ENCODE measurements at places on chromosomes 7 and 10.

GRCh38 chr7:84154991-84155781 lies 39.4 kb downstream of the SEMA3A start:
- DNase-seq = no peak

DNA sequence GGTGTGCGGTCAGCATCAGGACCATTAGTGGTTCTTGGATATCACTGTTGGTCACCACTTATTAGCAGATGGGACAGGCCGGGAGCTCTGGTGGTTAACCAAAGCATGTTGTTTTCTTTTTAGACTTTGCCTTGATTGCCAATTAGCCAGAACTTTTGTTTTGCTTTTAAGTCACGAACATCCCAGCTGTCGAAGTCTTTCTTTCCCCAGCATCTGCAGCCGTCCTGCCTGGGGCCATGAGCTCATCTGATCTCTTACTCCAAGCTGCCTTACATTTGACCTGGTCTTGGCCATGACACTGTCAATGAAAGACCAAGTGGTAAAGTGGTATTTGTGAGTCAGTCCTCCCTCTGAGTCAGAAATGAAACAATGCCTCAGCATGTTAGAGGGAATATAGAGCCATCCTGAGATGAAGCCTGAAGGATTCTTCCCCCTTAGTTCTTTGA lies 53.9 kb upstream of the CREB5 start:
- peak; percentile 82 for DNase-seq

- peak; percentile 53 for DNase-seq
These were observed 1.1 kb downstream of the VWC2 start for GRCh38 chr7:49774459-49775064.

- no peak for DNase-seq
These were observed 163.6 kb downstream of the NEURL1 start for GRCh38 chr10:103657061-103657591.

DNA sequence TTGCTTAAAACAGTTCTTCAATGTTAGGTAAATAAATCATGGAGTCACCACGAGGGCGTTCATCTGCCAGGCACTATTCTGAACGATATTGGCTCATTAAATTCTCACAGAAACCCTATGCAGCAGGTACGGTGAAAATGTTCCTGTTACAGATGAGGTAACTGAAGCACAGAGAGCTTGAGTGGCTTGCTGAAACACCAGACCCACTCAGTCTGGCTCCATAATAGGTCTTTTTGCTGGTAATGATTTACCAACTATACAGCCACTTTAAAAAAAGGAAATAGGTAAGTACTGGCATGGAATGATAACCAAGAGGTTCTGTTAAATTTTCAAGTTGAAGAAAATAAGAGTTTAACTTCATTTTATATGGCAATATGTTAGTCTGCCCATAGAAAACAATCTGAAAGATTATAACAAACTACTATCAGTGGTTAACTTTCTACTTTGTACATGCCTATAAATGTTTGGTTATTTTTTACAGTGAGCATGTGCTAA lies 1.3 kb upstream of the TM9SF3 start:
- peak; percentile 86 for DNase-seq

DNA sequence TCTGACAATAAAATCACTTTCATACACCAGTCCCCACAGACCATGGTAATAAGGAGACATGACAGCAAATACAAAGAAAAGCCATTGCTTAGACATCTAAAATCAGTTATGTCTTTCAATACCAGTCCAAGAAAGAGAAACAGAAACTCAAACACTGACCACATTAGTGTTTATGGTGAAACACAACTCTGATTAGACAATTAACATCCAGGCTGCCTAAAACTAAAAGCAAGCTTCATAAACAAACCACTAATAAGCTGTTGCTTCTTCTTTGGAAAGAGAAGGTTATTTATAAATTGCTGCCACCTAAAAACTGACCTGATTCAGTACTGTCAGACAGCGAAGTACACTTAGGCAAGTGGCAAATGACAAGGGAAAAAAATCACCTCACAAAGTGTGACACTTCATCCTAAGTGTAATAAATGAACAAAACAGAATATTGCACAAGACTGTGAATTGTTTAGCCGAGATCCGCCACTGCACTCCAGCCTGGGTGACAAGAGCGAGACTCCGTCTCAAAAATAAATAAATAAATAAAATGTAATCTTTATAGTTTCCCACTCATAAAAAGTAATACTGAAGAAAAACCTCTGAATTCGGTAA lies 277.4 kb downstream of the PARD3 start:
- DNase-seq = no peak

DNA sequence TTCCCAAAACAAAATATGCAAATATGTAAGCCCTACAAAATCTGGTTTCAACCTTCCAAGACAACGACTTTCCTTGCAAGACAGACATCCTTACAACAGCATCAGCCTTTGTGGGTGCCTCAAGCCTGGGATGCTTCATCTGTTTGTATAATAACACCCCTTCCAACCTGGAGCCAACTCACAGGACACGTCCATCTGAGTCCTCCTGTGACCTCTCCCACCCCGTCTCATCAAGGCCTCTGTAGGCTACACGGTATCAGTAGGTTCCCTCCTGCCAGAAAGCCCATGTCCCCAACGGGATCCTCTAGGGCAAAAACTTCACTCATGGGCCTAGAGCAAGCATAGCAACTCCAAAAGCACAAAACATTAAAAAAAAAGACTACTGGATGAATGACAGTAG lies 173.2 kb downstream of the TNS3 start:
- DNase-seq = no peak

DNA sequence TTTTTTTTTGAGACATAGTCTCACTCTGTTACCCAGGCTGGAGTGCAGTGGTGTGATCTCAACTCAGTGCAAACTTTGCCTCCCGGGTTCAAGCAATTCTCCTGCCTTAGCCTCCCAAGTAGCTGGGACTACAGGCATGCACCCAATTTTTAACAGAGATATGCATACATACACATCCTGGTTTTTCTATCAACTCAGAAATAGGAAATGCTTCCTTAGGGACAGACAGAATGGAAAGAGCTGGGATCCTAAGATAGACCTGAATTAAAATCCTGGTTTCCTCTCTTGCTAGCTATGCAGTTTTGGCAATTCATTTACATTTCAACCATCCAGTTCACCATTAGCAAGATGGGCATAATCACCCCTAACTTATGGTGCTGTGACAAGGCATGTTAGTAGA lies 347.5 kb downstream of the GPAM start:
- no peak for DNase-seq

GRCh38 chr10:34505338-34505737 lies 309.8 kb downstream of the PARD3 start:
- DNase-seq = no peak

GRCh38 chr10:66852811-66853210 lies 73.0 kb upstream of the LRRTM3 start:
- no peak for DNase-seq

GRCh38 chr10:45155784-45156183 lies 155.1 kb downstream of the ZNF22 start:
- no peak for DNase-seq

- no peak for DNase-seq
These were observed 4.7 kb upstream of the KLHDC10 start for GRCh38 chr7:130065500-130066152.

GRCh38 chr10:61389887-61390286 lies 63.3 kb downstream of the TMEM26 start:
- DNase-seq = peak; percentile 39

DNA sequence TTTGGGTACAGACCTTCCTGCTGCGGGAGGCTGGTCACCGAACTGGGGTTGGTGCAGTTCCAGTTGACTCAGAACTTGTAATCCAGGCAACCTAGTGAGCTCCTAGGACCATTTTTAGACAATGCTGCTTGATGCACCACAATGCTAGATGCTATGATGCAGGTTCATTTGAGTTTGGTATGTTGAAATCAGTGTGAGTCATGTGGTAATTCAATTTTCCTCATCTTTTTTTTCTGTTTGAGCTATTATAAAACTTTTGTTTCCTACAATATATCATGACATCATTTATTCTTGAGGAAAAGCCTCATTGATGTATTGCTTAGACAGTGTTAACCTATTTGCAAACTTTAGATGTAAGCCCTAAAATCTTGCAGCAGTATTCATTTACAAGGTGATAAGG lies 40.9 kb upstream of the MTPN start:
- no peak for DNase-seq

DNA sequence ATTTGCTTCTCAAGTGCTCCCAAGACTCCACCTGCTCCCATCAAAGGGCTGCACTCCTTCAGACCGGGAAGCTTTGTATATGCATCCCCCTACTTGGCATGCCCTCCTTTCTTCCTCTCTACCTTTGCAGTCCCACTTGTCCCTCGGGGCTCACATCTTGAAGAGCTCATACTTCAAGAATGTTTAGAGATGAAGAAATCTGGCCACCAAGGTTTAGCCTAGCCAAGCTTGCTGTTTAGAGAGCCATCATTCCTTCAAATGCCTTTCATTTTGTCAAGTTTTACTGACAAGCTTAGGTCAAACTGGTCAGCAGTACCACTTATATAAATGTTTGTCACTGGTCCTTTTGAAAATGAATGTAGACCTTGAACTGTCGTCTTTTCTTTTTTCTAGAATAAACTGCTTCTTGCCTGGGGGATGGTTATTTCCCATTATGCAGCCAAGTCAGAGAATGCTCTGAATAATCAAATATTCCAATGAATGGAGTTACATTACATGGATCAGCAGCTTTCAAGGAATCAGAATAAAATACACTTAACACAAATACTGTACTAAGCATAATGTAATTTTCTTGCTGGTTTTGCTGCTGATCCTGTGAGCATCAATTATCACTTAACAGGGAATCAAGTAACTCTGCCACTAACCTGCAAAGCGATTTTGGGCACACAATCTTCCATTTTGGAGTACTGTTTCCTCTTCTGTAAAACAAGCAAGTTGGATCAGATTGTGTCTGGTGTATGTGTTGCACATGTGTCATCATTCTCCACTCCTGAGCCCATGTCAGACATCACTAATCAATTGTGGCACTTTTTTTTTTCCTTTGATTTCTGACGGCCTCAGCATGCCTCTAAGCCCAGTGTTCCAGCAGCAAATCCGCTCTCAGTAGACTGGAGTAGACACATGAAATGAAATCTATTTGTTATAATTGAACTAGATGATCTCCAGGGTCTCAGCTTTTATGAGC lies 357.9 kb downstream of the PTEN start:
- DNase-seq = no peak

DNA sequence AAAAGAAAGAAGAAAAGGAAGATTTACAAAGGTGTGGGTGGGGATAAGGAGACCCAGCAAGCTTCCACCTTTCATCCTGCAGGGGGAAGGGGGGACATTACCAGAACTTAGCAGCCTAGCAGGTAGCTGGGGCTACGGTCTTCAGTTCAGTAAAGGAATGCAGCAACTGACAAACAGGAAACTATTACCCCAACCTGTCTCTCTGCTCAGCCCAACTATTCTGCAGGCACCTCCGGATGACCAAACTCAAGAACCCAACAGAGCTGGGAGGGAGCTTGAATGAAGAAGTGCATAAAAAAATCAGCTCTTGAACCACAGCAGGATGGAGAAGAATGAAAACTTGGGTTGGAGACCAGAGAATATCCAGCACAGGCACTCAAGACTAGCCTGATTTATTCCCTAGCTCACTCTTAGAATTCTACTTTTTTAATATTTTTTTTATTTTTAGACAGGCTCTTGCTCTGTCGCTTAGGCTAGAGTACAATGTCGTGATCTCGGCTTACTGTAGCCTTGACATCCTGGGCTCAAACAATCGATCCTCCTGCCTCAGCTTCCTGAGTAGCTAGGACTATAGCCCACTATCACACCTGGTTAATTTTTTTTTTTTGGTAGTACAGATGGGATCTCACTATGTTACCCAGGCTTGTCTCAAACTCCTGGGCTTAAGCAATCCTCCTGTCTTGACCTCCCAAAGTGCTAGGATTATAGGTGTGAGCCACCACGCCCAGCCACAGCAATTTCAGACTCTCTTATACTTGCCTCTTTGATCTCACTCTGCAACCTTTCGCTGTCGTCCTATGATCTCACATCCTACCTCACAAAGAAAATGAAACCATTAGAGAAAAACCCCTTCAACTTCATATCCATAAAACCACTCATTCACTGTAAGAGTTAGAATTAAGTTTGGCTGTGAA lies 18.5 kb upstream of the C10orf67 start:
- no peak for DNase-seq

- peak; percentile 72 for DNase-seq
These were observed 5.2 kb downstream of the TAX1BP1 start for GRCh38 chr7:27745064-27745583.

GRCh38 chr7:51593628-51594027 lies 277.0 kb upstream of the COBL start:
- DNase-seq = no peak

- DNase-seq = no peak
These were observed 244.5 kb upstream of the PITRM1 start for GRCh38 chr10:3417096-3417495.

GRCh38 chr7:40604601-40605438 lies 470.0 kb downstream of the SUGCT start:
- peak; percentile 75 for DNase-seq

Measured in DMS53 (cell line).